ENCODE measurements at places on chromosomes 2 and 18. TPM values are rescaled to one million over a fixed set of nuclear protein-coding genes. Genes with fewer than 3 reads are reported as not detected.

DNA sequence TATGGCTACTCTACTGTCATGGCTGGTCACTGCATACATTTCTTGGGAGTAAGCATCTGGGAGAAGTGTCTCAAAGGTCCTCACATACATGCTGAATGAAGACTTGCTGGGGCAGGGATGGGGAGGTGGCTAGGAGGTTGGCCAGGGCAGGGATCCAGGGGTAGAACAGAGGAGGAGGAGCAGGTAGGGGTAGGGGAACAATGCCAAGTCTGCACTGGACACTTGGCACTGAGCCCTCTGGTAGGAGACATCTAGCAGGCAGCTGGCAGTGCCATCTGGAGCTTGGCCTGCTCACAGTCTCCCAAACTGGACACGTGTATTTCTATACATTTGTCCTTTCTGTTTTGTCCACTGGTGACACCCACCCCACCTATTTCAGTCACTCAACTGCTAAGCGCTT lies 62.7 kb upstream of the REV1 start:
- no peak for DNase-seq

DNA sequence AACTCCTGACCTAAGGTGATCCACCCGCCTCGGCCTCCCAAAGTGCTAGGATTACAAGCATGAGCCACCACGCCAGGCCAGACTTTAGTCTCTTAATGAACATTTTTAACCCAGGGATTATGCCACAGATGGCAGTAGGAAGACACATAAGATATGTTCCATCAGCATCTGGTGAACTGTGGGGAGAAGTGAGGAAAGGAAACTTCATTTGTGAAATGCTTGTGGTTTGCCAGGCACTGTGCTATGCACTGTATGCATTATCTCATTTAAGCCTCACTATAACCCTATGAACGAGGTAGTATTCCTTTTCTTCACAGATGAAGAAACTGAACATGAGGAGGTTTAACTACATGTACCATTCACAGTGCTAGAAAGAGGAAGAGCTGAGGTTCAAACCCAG lies 29.3 kb downstream of the PTRHD1 start:
- no peak for DNase-seq

- DNase-seq, result no peak
These were observed 19.0 kb downstream of the BIN1 start for GRCh38 chr2:127087791-127088495.

GRCh38 chr2:129444751-129445150 lies 534.7 kb upstream of the RAB6C start:
- no peak for DNase-seq

GRCh38 chr18:69969491-69969890 lies 21.8 kb upstream of the CD226 start:
- no peak for DNase-seq

GRCh38 chr2:234730066-234730640 lies 221.7 kb upstream of the SH3BP4 start:
- no peak for DNase-seq

DNA sequence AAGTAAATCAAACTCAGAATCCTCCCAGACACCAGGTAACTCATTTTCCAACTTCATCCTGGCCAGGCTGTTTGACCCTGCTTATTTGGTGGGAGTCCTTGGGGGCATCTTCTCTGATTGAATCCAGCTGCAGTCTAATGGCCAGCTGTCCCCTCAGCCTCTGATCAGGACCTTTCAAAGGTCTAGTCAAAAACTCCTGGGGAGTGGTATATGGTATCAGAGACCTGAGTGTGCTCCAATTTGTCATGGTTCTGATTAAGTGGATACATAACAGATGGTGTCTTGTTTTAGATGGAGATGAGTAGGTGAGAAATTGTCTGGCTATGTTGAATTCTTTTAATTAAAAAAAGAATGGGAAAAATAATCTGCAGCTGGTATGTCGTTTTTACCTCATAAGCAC lies 842.6 kb upstream of the ACVR2A start:
- no peak for DNase-seq

GRCh38 chr2:240383871-240384700 lies 51.4 kb upstream of the GPC1 start:
- no peak for DNase-seq

DNA sequence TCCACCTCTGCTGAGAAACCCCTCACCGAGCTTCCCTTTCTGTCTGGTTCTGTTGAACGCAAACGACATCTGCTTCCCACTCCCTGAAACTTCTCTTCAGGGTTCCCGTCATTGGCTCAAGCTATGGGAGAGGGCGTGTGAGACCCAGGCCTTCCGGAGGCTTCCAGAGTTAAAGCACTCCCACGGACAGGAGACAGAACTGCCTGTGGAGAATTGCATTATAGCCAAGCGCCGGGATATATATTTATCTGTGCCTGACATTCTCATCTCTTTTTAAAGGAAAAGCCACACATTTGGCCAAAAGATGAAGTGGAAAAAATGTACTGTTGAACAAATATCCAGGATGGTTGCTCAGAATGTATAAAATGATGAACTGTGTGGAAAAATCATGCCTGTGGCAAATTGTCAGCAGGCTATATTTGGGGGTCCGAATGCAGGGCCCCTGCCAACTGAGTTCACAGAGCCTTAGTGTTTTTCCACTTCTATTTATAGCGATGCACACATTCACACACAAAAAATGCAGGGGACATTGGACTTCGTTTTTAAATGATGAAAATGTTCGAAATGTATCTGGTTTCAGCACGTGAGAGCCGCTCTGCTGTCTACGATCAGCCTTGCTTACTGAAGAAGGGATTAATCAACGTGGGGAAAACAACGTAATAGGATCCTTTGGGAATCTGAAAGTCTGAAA lies 59.5 kb downstream of the E2F6 start:
- no peak for DNase-seq

DNA sequence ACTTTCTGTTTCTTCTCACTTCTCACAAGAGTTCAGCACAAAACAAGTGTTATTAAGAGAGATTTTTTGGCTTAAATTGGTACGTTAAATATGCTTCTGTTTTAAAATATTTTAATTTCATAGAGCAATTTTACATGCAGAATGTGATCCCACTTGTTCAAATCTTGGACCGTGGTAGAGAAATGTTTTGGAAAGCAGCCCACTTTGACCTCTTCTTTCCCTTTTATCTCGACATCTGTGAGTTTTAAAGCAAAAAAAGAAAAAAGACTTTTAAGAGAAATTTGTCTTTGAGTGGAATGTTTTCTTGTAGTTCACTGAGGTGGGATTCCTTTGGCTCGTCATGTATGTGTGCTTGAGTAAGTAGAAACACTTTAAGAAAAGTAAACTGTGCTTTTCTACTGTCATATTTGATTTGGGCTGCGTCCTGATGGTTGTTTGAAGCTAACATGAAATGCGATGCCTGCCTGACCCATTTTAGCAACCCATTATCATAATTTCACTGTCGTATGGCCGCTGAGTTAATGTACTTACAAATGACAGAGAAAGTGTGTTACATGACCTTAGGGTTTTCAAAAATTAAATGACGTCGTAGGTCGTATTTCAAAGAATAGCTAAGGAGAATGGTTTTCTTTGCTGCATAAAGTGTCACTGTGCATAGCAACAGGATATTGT lies 54.5 kb downstream of the TSHZ1 start:
- DNase-seq, result no peak

DNA sequence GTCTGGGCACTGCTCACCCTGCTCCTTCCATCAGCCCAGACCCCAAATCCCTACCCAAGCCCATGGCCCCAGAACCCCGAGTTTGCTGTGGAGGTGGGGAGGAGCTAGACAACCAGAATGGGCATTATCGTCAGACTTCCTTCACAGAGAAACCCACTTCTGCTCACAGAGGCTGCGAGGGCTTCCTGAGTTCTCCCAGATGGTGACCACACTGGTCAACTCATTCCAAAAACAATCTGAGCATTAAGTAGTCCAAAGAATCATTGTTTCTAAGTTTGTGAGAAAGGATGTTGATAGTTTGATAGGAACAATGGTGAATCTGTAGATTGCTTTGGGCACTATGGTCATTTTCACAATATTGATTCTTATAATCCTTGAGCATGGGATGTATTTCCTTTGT lies 60.2 kb downstream of the LRRC30 start:
- DNase-seq, result no peak

GRCh38 chr2:234334151-234334550 lies 162.7 kb downstream of the ARL4C start:
- DNase-seq, result no peak

- peak; percentile 35 for DNase-seq
These were observed 414.2 kb upstream of the CHST9 start for GRCh38 chr18:27599202-27599829.

GRCh38 chr2:44269831-44270230 lies 5.4 kb upstream of the SLC3A1 start:
- no peak for DNase-seq

- DNase-seq, result no peak
These were observed 239.9 kb downstream of the MTX2 start for GRCh38 chr2:176508984-176509740.

GRCh38 chr18:37362158-37362890 lies 203.3 kb downstream of the CELF4 start:
- no peak for DNase-seq

DNA sequence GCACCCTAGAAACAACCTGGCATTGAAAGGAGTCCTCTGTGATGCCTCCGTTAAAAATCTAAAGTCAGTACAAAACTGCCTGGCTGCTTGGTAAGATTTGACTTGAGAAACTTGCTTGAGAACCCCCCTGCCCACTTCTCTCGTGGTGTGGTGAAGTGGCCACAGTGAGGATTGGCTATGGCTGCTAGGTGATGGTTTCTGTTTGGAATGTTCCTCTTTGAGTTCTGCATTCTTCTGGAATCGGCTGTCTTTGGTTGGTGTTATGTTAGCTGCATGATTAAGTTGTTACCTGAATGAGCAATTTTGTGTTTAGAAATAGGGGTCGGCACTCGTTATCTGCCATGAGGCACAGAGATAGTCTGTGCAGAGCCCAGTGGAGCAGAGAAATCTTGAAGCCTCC lies 21.7 kb upstream of the SAG start:
- no peak for DNase-seq

DNA sequence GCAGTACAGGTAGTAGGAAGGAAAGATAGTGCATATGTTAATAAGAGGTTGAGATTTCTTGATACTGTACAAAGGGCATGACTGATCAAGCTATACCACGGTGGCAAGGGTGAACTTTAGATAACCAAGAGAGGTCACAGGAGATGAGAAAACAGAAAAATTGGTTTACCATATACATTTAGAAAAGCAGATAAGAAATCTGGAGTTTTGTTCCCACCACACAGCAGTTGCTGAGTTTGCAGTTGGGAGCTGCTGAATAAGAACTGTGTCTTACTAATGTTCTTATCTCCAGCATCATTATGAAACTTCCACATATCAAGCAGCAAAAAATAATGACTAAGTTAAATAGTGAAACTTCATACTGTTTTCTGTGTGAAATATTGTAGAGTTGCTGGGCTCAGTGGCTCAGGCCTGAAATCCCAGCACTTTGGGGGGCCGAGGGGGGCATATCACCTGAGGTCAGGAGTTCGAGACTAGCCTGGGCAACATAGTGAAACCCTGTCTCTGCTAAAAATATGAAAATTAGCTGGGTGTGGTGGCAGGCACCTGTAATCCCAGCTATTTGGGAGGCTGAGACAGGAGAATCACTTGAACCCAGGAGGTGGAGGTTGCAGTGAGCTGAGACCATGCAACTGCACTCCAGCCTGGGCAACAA lies 12.0 kb upstream of the IMPACT start:
- no peak for DNase-seq

DNA sequence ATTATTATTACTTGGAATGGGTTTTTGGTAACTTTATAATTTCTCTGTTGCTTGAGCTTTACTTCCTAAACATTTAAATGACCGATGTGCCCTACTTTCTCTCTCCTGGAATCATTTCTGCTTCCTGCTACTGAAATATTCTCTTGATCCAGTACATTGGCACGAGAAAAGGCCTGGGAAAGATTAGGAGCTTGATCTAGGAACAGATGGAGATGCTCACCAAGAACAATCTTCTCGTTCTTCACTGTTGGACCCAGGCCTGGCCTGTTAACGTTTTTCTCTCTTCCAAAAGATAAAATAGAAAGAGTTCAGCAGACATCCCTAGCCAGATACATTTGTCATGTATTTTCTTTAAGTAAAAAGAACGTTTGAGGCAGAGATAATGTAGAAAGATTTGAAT lies 1356.8 kb upstream of the CRIM1 start:
- DNase-seq, result no peak

DNA sequence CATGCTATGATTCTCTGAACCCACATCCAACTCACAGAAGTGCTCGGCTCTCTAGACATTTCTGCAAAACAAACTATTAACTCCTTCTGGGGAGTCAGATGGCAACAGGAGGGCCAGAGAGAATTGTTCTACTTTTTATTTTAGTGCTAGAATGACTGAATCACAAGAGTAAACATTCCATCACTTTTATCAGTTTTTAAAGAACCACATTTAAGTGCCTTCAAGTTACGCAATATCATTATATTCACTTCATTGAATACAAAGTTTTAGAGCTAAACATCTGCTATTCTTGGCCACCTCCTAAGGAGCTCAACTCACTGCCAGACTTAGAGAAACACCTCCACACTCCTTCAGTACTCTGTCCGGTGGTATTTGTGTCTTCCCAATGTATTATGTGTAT lies 22.4 kb downstream of the B4GALT6 start:
- no peak for DNase-seq

DNA sequence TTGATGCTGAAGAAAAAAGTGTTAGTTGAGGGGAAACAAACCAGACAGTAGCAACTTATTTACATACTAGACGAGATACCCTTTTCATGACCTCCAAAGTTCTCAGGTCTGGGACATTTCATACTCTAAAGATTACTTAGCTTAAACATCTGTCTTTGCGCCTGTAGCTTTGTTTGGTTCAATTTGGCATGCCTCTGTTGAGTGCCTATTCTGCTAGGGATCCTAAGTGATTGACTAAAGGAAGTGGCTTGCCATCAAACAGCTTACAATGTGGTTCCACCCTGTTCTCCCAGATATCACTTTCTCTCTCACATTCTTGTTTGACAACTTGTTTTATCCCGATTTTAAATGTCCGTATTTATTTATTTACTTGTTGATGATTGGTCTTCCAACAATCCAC lies 488.8 kb downstream of the PARD3B start:
- DNase-seq, result no peak

GRCh38 chr2:190678444-190679162 lies 29.7 kb downstream of the NAB1 start:
- DNase-seq, result no peak

GRCh38 chr2:63845866-63846265 lies 4.2 kb downstream of the UGP2 start:
- DNase-seq, result no peak

Gene ABCG8
- 0.87 TPM for total RNA-seq

Gene LYG2
- total RNA-seq, result not detected

Gene STAT4
- total RNA-seq, result 2.7 TPM

Gene COA5
- total RNA-seq, result 35.2 TPM

Gene SLC4A3
- 0.29 TPM for total RNA-seq

Gene DNAJC27
- total RNA-seq, result 11.0 TPM

Gene FRZB
- total RNA-seq, result 15.7 TPM

Gene ICA1L
- 12.7 TPM for total RNA-seq

Gene NIFK
- 28.5 TPM for total RNA-seq

Gene ACTG2
- 53.1 TPM for total RNA-seq

Gene FAM210A
- total RNA-seq, result 16.2 TPM

Gene LBX2
- 1.5 TPM for total RNA-seq

Gene EMILIN2
- total RNA-seq, result 18.3 TPM

Gene FARSB
- total RNA-seq, result 18.0 TPM

Data from mucosa of descending colon (tissue), 3 donors.